ENCODE measurements at places on chromosomes 2 and 18.

DNA sequence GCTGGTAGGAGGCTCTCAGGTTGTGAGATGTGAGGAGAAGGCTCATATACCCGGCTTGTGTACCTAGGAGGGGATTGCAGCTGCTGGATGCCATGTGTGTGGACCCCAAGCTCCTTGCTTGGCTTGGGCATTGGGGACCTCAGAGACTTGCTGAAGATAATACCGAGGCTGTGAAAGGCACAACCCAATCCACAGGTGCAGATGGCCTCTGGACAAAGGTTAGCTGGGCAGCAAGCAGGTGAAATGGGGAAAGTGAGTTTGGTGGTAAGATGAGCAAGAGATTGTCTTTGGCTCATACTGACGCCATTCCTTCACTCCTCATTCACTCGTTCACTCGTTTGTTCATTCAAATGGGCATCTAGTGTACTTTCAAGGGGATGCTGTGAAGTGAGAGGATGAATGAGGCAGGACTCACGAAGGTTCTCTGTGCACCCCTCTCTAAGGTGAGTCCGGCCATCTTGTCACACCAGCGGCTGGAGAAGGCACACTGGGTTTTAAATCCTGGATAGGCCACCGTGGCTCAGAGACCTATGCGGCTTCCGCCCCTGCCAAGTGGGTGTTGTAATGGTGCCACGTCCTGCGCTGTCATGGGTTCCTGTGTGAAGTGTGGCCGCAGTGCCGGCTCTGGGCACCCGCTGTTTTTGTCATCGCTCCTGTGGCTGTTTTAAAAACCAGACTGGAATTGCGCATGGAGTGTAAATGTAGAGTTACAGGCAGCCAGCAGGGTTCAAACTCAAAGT lies 13.7 kb downstream of the FBLN7 start:
- DNase-seq = no peak

DNA sequence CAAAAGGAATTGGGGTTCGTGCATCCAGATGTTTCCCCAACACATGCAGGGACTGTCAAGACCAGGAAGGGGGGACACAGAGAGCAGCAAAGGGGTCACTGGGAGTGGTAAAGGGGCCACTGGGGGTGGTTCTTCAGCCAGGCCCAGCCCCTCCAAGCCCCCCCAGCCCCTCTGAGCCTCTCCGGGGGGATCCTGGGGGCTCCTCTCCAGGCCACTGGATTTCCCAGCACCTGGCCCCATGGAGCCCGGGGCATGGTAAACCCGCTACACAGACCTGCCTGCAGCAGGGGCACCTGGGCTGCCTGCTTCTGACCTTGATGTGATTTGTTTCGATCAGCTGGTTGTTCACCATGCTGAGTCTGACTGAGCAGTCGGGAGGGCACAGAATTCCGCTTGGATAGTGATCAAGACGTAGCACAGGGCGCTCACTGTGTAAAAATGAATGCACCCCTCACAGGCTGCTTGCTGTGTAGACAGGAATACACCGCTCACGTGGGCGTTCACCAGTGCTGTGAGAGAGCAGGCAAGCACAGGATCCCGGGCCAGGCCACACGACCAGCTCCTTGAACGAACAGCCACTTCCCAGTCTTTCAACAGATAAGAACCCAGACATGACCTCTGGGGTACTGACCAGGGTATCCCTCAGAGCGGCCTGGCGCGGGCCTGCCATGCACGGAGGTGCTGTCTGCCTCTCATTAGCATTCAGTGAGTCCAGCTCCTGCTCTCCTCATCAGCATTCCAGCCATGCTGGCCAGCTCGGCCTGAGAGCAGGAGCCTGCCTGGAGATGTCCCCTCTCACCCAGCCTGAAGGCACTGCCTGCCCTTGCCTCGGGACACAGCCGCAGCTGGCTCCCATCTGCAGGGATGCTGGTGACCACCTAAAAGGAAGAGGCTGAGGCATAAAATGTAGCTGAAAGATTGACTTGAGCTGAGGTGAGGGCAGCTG lies 73.3 kb upstream of the OTOS start:
- DNase-seq = no peak

DNA sequence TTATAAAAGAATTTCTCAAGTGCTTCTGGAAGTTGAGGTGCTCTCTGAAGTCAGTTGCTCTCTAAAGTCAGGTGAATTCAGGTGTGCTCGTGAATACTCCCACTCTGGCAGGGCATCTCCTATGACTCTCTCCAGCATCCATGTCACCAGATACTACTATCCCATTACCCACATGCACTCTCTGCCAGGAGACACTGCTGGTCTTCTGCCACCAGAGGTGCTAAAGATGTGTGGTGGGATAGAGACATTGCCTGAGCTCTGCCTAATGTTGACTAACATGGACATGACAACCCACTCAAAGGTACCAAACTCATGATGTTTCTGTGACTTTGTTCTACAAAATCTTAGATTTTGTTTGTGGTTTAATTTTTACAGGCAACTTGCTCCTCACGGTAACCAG lies 106.4 kb upstream of the HNRNPA3 start:
- peak; percentile 50 for DNase-seq

GRCh38 chr2:210195101-210195852 lies 24.1 kb upstream of the KANSL1L start:
- DNase-seq = peak; percentile 61

- DNase-seq = no peak
These were observed 212.6 kb downstream of the PRKCE start for GRCh38 chr2:45864121-45864520.

DNA sequence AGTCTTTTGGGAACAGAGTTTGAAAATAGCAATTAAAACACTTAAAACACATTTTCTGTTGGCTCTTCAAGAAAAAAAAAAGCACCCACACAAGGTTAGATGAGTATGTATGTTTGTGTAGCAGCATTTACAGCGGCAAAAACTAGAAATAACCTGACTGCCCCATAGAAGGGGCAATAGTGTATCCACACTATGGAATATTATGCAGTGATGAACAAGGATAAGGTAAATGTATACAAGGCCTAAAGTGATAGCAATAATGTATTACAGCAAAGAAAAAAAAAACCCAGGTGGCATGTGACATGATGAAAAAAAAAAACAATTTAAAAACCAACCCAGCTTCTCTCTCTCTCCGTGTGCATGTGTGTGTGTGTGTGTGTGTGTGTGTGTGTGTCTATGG lies 34.8 kb downstream of the POLR1A start:
- DNase-seq = no peak

DNA sequence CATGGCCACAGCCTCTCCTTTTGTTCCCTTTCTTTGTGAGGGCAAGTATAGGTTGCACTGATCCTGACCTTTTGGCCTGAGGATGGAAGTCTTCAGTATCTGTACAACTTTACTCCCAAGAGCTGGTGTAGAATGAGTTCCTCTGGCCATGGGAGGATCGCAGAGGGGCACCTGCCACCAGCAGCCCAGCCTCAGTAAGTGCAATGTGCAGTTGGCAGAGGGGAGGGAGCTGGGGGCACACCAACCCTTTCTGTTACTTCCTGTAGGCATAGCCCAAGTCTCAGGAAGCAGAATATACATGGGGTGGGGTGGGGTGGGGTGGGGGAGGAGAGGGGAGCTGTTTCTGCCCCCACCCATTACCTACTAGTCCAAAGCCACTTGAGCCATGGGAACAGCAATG lies 65.1 kb upstream of the AQP4 start:
- no peak for DNase-seq

- DNase-seq = no peak
These were observed 15.5 kb downstream of the DUSP19 start for GRCh38 chr2:183093857-183094657.

GRCh38 chr2:43387092-43388062 lies 161.0 kb upstream of the ZFP36L2 start:
- no peak for DNase-seq

GRCh38 chr2:105287692-105288091 lies 41.8 kb downstream of the TGFBRAP1 start:
- DNase-seq = peak; percentile 68

DNA sequence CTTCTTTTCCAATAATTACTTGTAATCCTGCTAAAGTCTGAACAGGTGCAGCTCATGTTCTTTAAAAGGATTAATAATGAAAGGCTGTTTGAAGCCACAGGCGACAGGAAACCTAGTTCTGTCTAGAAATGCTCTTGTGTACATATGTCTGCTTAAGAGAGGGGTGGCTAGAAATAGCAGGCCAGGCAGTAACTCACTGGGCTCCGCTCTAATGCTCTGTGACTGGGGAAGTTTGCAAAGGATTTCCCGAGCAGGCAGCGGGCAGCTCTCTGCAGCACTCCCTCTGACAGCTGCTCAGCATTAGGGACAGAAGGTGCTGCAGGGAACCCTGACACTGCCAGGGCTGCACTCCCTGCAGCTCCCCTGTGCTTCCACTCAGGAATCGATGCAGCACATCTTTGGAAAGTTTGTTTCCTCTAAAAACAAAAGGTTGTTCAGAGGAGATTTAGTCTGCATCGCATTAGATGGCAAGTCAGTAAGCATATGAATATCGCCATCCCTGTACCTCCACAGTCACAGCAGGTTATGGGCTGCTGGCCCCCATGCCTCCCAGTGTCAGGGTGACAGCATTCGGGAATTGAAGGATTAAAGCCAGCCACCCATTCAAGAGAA lies 33.1 kb upstream of the TTC39C start:
- no peak for DNase-seq

DNA sequence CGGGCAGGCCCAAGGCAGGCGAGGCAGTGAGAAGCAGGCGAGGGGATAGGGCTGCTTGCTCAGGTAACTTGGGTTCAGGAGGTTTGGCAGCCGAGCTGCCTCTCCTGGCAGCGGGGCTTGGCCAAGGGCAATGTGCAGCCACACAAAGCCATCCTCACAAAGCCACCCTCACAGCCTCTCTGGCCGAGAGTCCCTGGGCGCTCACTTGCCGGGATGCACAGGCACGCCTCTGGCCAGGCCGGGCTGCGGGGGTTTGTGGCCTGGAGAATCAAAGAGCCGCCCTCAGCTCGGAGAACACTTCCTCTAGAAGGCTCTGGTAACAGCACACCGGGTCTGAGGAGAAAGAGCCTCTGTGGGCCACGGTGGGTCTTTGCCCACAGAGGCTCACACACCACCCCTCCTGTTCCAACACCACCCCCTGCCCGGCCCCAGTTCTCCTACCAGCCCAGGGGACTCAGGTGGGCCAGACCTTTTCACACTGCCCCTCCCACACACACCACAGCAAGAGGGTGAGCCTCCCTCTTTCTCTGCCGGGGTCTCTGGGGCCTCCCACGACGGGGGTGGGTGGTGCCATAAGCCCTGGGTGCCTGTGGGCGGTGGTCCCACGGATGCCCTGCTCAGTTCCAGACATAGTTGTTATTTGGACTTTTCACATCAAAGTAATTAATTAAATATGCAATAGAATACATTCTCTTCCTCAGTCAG lies 186.9 kb downstream of the ZFP36L2 start:
- no peak for DNase-seq

DNA sequence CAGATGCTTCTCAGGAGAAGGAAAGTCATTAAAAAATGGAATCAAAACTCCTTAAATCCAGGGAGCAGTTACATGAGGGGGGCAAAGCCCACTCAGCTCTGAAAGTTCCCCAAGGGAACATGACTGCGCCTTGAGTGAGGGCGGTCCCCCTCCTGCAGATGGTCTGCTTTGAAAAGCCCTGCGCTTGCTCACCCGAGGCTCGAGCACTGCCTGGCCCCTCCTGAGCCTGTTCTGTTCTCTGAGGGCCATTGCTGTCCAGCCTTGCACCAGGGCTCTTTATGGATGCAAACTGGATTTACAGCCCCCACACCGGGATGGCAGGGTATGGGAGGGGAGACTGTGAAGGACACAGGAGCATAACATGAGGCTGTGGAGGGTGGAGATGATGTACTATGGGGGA lies 37.8 kb upstream of the DNMT3A start:
- DNase-seq = no peak

GRCh38 chr18:48996041-48996440 lies 45.3 kb upstream of the SMAD7 start:
- DNase-seq = no peak

DNA sequence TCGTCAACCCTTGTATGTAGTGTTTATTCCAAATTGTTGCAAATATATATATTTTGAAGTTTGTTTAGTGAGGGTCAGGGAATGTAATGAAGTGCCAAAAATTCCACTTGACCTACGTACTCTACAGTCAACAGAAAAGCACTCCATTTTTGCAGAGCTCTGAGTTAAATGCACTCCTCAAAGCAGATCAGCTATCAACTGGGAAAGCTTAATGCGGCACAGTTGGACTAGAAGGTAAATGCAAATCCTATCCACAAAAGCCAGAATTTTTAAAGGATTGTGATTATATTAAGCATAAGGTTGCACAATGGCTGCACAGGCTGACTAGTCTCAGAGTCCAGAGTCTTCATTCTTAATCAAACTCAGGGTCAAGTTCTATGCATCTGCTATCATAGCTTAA lies 577.1 kb downstream of the ARHGAP15 start:
- no peak for DNase-seq

DNA sequence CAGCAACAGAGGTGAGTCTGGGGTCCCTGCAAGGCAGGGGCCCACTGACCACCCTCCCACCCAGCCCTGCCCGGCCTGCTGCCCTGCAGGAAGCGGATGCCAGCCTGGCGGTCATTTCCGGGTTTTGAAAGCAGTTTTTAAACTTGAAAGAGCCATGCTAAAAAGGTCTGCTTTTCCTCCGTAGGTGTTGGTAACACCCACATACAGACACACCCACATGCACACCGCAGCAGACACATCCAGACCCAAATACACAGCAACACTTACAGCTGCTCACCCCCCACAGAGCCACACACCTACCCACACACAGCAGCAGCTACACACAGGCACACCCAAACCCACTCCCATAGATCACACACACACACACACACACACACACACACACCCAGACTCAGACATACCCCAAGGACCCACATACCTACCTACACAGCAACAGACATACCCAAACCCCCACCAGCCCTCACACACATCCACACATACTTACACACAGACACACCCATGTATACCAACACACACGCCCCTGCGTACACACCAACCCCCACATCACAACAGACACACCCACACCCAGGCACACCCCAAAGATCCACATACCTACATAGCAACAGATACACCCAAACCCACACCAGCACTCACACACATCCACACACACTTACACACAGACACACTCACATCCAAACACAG lies 7.6 kb downstream of the ZFP36L2 start:
- peak; percentile 36 for DNase-seq

DNA sequence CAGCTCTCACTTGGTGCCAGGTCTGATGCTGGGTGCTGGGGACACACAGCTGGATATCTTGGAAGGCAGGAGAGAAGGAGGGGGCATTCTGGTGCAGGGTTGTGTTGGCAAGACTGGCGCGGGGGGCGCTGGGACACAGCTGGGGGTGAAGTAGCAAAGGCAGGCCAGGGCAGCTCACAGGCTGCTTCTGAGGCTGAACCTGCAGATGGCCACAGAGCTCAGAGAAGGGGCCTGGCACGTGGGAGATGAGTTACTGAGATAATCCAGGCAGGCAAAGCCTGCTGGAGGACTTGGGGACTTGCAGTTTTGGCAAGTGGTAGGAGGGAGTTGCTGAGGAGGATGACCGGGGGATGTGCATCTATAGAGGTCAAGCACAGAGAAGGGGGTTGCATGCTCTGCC lies 16.2 kb upstream of the DGKD start:
- DNase-seq = no peak

- DNase-seq = no peak
These were observed 97.8 kb downstream of the RTN4 start for GRCh38 chr2:54952425-54952824.

GRCh38 chr18:6056171-6056910 lies 161.0 kb upstream of the TMEM200C start:
- DNase-seq = no peak
